K562 (cell line): ENCODE measurements at places on chromosomes 4 and X. TPM values are rescaled to one million over a fixed set of nuclear protein-coding genes. Genes with fewer than 3 reads are reported as not detected.

Gene ADH4
- total RNA-seq = not detected in 2 replicates

Gene SPARCL1
- total RNA-seq = 0.60 and 0.71 TPM in 2 replicates

Gene NAP1L5
- 5.2 and 5.4 TPM in 2 replicates for total RNA-seq

DNA sequence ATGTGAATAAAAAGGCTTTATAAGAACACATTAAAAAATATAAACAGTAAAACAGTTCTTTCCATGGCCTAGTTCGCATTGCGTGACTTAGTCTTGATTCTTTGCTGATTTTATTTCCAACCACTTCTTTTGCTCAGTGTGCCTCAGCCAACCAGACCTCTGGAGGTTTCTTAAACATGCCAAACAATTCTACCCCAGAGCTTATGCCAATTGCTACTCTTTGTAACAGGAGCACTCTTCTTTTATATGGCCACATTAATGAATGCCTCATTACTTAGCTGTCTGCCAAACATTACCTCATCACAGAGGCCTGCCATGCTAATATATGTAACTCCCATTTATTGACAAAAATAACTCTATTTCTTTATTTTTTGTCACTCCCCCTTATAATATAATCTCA, 202.3 kb downstream of the NDST4 start:
- no peak overlapping the region for H3K4me3 ChIP-seq
- no peaks in the 10 kb centered on the region for H3K4me1 ChIP-seq
- H3K27ac ChIP-seq = no peak overlapping the region

GRCh38 chrX:32448945-32449344, 762.4 kb downstream of the DMD start:
- no peak overlapping the region for H3K4me3 ChIP-seq
- H3K4me1 ChIP-seq = no peaks in the 10 kb centered on the region
- DNase-seq = no peak

DNA sequence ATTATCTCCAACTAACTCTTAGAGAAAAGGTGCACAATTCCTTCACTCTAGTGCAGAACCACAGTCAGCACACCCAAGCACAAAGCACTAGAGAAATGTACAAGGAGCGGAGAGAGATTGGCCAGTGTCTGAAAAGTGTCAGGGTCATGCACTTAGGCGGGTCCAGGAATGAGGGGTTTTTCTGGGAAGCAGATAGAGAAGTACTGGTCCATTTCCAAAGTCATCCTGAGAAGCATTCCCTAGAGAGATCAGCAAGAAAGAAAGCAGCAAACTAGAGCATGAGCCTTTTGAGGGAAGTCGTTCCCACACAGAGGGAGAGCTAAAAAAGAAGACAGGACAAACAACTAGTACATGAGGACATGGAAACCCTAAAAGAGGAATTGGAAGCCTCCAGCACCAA, 168.1 kb upstream of the MAP3K15 start:
- H3K4me1 ChIP-seq = no peaks in the 10 kb centered on the region
- DNase-seq = no peak
- H3K27me3 ChIP-seq = no peaks in the 10 kb centered on the region
- no peaks in the 10 kb centered on the region for H3K36me3 ChIP-seq
- H3K4me3 ChIP-seq = no peak overlapping the region

GRCh38 chr4:16202598-16202997, 23.7 kb downstream of the TAPT1 start:
- H3K36me3 ChIP-seq = peaks cover 51% of the 10 kb centered on the region
- no peak overlapping the region for H3K4me3 ChIP-seq
- H3K27me3 ChIP-seq = no peaks in the 10 kb centered on the region
- H3K27ac ChIP-seq = no peak overlapping the region
- DNase-seq = no peak
- H3K4me1 ChIP-seq = no peaks in the 10 kb centered on the region

GRCh38 chr4:155666344-155667221, at the start of gene GUCY1A1:
Gene GUCY1A1 (plus strand): TSS chr4:155666848. CDS start chr4:155696868, 30,020 bp downstream.
- no peaks in the 10 kb centered on the region for H3K4me1 ChIP-seq
- H3K27ac ChIP-seq = no peak within 1 kb of the TSS
- DNase-seq = no peak
- H3K36me3 ChIP-seq = no peaks in the 10 kb centered on the region
- H3K27me3 ChIP-seq = no peaks in the 10 kb centered on the region
- no peak within 1 kb of the TSS for H3K4me3 ChIP-seq

- no peak overlapping the region for H3K27ac ChIP-seq
- peaks cover 7% of the 10 kb centered on the region for H3K4me1 ChIP-seq
- DNase-seq = no peak
- peaks cover 9% of the 10 kb centered on the region for H3K27me3 ChIP-seq
- no peaks in the 10 kb centered on the region for H3K36me3 ChIP-seq
- no peak overlapping the region for H3K4me3 ChIP-seq
Observed at GRCh38 chr4:17766826-17767458, 14.5 kb downstream of the FAM184B start.

- no peaks in the 10 kb centered on the region for H3K36me3 ChIP-seq
- peak; percentile 87 for DNase-seq
- H3K4me3 ChIP-seq = no peak overlapping the region
- H3K27ac ChIP-seq = no peak overlapping the region
Observed at GRCh38 chrX:153507484-153508178, 9.8 kb upstream of the ATP2B3 start.

DNA sequence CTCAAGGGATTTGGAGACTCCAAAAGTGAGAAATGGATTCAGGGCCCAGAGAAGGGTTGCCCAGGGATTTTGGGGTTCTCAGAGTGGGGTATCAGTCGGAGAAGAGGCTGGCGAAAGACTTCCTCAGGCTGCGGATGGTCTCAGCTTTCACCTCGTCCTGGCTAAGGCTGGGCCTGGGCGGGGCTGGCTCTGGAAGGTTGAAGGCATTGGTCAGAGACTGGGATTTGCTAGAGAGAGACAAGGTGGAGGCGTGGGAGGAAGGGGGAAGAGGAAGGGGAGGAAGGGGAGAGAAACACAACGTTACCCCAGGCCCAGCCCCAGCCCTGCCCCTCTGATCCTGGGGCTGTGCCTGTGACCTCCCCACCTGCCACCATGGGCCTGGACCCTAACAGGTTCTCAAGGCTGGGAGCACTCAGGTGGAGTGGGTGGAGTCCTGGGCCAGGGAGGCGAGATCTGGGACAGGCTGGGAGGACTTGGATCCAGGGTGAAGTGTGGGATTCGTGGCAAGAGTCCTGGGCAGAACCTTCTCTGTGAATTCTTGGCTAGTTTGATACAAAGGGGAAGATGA, 9.4 kb upstream of the TIMP1 start:
- H3K27me3 ChIP-seq = no peaks in the 10 kb centered on the region
- no peak overlapping the region for H3K4me3 ChIP-seq
- peaks cover 39% of the 10 kb centered on the region for H3K4me1 ChIP-seq
- H3K27ac ChIP-seq = no peak overlapping the region
- H3K36me3 ChIP-seq = peaks cover 43% of the 10 kb centered on the region; the same call in 2 of the 3 replicates

DNA sequence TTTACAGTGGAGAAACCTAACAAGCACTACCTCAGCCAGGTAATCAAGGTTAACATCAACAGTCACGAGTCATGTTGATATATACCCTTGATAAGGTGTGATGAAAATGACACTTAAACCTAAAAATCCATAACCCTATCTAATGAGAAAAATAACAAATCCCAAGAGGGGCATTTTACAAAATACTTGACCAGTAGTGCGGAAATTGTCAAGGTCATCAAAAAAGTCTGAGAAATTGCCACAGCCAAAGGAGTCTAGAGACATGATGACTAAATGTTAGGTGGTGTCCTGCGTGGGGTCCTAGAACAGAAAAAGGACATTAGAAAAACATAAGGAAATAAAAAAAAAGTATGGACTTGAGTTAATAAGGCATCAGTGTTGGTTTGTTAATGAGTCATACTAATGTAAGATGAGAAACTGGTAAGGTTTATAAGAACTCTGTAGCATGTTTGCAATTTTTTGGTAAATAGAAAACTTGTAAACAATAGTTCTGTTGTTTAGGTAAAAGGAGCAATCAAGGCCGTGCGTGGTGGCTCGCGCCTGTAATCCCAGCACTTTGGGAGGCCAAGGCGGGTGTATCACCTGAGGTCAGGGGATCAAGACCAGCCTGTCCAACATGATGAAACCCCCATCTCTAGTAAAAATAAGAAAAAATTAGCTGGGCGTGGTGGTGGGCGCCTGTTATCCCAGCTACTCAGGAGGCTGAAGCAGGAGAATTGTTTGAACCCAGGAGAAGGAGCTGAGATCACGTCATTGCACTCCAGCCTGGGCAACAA, 2.9 kb downstream of the RPL36A start:
- no peaks in the 10 kb centered on the region for H3K27me3 ChIP-seq
- no peak for DNase-seq
- no peak overlapping the region for H3K4me3 ChIP-seq
- peaks cover 9% of the 10 kb centered on the region; the same call in 2 of the 3 replicates for H3K4me1 ChIP-seq
